ENCODE measurements at places on chromosomes 1 and 21.
A peak's percentile ranks its signal among the peaks of the same experiment; 100 is the strongest.

- no peak for DNase-seq
These were observed 65.7 kb downstream of the RUNX3 start for GRCh38 chr1:24864370-24864777.

DNA sequence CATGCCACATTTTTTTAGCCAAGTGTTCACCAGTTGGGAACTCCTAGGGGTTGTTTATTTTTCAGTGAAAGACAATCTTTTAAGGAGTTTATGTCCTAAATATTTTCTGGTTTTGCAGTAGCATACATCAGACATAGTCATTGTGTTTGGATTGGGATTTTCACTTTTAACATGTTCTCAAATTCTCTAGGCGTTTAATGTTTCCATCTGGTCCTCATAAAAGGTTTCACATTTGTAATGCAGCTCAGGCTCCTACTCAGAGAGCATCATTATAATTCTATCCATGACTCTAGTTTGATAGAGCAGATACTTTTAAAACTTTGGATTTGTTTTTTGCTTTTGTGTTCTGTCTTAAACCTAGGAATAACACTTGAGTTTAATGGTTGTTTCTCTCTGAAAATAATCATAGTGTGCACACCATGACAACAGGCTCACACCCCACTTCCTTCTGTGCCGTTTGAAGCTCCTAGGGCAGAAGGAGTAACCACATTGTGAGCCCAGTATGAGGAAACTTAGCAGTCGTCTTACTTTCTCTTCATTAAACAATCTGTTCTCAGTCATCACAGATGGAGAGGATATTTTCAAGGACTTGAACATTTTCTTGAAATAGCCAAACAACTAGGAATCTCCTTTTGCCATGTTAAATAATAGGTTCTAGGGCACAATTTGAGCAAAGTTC lies 219.6 kb downstream of the PDE4B start:
- DNase-seq: no peak

DNA sequence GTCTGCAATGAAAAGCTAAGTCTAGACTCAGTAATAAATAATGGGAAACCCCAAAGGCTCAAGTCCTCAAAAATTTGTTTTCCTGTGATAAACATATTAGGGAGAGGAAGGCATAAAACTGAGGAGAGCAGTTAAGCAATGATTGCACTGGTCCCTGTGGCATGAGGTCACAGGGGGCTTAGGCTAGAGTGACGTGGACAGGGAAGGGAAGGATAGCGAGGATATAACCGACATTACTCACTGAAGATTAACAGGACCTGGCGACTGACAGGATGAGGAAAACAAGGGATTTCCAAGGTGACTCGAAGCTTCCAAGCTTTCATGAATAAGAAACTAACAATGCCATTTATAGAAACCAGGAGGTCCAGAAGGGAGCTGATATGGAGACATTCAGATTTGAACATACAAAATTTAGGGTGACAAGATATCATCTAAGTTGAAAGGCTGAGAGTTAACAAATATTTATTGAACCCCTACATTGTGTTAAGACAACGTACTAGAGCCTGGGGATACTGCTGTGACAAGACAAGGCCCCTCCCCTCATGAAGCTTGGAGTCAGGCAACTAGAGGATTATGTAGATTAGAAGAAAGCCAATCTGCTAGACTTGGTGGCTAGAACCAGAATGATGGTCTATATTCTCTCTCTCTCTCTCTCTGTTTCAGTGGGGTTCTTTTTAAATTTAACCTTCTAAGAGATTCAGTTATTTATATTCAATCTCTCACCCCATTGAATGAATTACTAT lies 33.2 kb upstream of the PKN2 start:
- DNase-seq: no peak

DNA sequence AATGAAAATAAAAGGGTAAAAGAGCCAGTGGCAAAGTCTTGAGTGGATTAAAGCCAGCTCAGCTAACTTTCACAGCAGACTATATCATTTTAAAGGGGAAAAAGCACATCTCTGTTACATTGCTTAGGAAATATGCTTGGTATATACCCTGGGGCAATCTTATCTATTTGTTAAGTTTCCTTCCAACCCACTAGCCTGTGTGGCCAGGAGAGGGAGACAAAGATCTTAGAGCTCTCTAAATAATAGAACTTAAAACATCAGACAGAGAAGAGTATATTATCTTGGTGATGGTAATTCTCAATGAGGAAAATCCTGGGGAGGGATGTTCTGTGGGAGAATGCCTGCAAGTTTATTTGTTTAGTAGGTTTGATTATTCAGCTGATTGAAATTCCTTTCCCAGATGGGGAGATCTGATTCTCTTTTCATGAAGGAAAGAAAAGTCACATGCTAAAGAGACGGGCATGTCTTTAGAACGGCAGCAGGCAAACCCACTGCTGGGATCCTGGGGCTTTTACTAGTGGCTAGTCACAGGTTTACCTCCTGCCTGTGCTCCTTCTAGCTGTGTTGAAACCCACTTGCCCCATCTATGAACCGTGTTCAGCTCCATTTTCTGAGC lies 3.6 kb downstream of the KCNE2 start:
- DNase-seq: peak; percentile 28

- DNase-seq: no peak
These were observed 836.5 kb upstream of the CXADR start for GRCh38 chr21:16676391-16676790.

GRCh38 chr1:234325878-234326496 lies 47.3 kb upstream of the COA6 start:
- DNase-seq: no peak

- DNase-seq: no peak
These were observed 447.6 kb upstream of the PRMT6 start for GRCh38 chr1:106608841-106609240.

- DNase-seq: no peak
These were observed 22.1 kb upstream of the ATF3 start for GRCh38 chr1:212586206-212587015.

GRCh38 chr21:41152147-41152546 lies 15.8 kb upstream of the BACE2 start:
- no peak for DNase-seq

DNA sequence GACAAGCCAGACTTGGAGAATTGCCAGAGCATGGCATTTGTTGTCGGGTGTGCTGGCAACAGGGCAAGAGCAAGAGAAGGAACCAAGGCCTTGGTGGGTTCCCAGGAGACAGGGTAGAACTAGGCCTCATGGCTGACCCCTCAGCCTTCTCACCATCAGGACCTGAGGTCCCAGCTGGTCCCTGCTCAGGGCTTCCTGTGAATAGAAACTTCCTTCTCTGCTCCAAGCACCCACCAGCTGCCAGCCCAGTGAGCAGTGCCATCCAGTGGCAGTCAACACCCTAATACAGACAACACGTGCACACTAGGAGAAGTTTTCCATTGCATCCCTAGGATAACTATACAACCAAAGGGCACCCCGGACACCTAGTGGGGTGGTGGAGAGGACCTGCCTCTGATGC lies 22.8 kb downstream of the S100A6 start:
- no peak for DNase-seq

DNA sequence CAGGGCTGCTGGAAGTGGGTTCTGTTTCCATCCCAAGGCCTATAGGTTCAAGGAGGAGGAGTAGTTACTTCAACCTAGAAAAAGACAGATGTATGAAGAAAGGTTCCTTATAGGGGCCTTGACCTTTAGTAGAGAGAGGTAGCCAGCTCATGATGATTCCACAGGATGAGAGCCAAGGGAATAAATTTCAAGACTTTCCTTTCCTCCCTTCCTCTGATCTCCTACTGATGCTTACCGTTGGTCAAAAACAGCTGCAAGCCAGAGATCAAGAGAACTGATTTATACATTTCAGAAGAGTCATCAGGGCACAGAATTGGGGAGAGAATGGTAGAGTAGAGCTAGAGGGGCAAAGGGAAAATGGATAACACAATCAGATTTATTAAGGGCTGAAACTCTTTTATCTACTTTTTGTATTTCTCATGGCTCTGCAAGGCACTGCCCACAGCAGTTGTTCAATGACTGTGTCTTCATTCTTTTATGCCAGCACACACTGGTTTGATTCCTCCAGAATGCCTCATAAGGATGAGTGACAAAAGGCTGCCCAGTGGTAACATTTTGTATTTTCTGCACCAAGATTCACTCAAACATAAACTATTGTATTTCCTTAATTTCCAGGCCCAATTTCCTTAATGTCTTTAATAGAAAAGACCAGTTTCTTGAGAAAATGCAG lies 37.4 kb downstream of the AK5 start:
- no peak for DNase-seq

DNA sequence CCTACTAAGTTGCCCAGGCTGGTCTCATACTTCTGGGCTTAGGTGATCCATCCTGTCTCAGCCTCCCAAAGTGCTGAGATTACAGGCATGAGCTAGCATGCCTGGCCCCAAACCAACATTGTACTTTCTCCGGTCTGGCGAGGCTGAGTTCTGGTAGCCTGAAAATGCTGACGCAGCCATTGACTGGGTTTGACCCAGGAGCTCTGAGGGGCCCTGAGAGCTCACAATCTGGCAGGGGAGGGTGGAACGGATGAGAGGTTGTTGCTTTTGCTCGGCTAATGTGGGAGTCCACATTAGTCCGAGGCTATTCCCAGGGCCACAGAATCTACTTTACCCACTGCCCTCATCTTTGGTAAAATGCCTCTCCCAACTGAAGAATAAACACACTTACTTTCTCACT lies 35.1 kb upstream of the PARP1 start:
- DNase-seq: no peak

DNA sequence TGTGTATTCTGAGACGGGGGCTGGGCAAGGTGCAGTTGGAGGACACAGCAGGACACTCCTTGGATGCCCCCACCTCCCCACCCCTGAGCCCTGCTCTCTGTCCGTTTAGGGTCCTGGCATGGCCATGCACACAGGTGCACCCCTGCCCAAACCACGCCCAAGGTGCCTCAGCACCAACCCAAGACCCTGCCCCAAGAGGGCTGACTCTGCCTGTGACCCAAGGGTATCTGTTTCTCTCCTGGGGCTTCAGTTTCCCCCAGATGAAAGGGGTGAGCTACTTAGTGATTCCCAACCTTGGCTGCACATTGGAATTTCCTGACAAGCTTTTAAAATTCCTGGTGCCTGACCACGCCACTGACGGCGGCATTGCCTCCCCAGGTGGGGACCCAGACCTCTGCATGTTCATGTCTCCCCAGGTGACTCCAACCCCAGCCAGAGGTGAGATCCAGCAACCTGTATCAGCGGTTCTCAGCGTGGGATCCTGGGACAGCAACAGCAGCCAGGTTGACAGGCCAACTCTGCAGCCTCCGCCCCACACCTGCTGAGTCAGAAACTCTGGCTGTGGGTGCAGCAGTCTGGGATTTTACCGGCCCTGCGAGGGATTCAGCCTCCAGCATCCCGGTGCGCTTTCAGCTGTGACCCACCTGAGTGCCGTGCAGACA lies 483.4 kb downstream of the NPHP4 start:
- DNase-seq: no peak

DNA sequence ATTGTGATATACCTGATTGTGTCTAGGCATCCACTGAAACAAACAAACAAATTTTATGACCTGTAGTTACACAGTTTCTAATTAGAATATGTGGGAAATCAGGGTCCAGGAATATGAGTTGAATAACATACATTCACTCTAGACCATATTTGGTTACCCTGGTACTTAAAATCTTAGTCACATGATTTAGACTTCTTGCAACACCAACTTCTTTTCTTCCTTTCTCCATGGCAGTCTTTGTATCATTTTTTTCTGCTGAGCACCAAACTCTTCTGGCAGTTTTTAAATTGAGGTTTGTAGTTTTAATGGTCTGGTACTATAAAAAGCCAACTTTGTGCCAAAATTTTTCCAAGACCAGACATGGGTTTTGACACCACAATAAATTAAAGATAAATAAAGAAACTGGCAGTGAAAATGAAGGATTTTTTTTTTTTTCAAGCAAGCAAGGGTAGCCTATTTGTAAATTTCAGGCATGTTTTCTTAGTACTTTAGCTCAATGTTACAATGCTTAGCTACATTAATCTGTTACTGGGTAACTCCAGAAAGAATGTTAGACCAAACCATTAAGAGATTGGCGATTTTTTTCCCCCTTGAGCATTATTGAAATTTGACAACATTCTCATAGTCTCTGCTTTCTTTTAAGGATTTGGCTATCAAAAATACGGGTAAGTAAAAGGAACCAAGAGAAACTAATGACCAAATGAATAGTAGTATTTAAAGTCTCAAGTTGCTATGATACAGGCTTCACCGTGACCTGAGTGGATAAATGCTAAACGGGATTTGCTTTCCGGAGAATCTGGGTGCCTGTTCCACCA lies 108.5 kb downstream of the NFIA start:
- DNase-seq: no peak

DNA sequence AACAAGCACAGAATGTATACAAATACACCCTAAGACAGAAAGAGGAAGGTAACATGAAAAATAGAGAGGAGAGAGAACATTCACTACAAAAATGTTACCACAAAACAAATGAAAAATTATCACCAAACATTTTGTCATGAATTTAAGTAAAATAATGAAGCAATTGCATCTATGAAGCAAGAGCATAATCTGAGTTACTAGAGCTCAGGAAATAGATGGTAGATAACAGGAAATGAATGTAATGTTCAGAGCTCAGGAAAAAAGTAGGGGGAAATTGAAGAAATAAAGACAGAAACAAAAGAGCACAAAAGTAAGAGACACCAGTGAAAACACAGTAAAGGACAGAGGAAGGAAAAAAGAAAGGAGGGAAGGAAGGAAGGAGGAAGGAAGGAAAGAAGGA lies 19.4 kb downstream of the SEC16B start:
- DNase-seq: no peak

DNA sequence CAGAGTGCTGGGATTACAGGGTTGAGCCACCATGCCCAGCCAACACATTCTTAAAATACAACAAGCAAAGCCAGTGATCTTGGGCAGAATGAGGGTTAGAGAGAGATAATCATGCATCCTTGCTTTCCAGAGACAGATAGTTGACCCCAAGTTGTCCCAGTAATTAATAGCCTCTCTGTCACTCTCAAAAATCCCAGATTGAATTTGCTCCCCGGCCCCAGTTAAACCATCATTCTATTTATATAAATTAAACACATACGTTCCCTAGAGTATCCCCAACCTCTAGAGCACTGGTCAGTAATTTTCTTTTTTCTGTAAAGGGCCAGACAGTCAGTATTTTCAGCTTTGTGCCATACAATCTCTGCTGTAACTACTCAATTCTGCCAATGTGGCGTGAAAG lies 16.4 kb upstream of the TARDBP start:
- DNase-seq: no peak

DNA sequence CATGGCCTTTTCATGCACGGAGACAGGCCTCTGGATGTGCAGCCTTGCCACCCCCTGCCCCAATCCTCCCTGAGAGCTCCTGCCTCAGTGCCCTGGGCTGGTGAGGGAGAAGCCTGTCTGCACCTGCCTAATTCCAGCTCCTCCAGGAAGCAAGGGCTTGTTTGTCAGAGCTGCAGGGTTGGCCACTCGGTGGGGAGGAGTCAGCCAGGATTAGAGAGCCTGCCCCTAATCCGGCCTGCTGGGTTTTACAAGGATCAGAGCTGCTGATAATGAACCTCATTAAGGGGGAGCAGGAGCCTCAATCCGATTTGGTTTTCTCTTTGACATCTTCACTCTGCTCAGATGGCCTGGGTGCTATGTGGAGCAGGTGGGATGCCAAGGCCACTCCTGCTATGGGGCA lies 31.9 kb upstream of the LHX4 start:
- DNase-seq: no peak

GRCh38 chr1:156281281-156281680 lies 1.3 kb downstream of the SMG5 start:
- DNase-seq: no peak

GRCh38 chr1:60904099-60904851 lies 178.1 kb upstream of the NFIA start:
- no peak for DNase-seq
